Activated naive CD4-positive, alpha-beta T cell treated with anti-CD3 and anti-CD28 coated beads, Interleukin-2, amount 10 ng/mL, durations not matched to agents 5 hours and 36 hours (primary cell): ENCODE measurements at places on chromosomes 5 and 9. TPM values are rescaled to one million over a fixed set of nuclear protein-coding genes. Genes with fewer than 3 reads are reported as not detected.

The PDE6A gene
- total RNA-seq: not detected

The ST6GALNAC6 gene
- 119 TPM for total RNA-seq

The SSNA1 gene
- total RNA-seq: 67.9 TPM

The FAM174A gene
- 4.8 TPM for total RNA-seq

The MUSK gene
- total RNA-seq: not detected

The ENTREP1 gene
- total RNA-seq: not detected
